Activated T-helper 1 cell treated with Interleukin-2 at 50 U/mL for 16 hours (primary cell): ENCODE measurements at places on chromosomes 5 and 9.

- DNase-seq, result no peak
Observed at GRCh38 chr9:108811944-108812343, 43.8 kb downstream of the ACTL7B start.

- no peak for DNase-seq
Observed at GRCh38 chr5:149902177-149902576, 42.4 kb downstream of the PDE6A start.

DNA sequence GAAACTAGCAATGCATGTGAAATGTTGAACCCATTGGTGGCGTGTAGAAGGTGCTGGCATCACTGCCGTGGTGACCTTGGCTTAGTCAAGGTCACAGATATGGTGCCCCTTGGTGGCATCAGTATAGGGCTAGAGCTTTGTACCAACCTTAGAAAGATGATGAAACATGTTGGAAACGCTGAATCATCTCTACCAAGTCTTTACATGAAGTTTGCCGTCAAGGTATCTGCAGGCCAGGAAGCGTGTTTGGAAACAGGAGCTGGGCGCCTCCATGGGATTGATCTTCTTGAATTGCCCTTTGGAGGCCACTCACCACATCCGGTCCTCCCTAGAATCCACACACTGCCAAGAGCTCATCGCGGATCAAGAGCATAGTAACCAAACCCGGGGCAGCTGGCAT is 16.9 kb upstream of the BOD1 start:
- no peak for DNase-seq

GRCh38 chr5:175542232-175542965 is 64.0 kb downstream of the SFXN1 start:
- no peak for DNase-seq

DNA sequence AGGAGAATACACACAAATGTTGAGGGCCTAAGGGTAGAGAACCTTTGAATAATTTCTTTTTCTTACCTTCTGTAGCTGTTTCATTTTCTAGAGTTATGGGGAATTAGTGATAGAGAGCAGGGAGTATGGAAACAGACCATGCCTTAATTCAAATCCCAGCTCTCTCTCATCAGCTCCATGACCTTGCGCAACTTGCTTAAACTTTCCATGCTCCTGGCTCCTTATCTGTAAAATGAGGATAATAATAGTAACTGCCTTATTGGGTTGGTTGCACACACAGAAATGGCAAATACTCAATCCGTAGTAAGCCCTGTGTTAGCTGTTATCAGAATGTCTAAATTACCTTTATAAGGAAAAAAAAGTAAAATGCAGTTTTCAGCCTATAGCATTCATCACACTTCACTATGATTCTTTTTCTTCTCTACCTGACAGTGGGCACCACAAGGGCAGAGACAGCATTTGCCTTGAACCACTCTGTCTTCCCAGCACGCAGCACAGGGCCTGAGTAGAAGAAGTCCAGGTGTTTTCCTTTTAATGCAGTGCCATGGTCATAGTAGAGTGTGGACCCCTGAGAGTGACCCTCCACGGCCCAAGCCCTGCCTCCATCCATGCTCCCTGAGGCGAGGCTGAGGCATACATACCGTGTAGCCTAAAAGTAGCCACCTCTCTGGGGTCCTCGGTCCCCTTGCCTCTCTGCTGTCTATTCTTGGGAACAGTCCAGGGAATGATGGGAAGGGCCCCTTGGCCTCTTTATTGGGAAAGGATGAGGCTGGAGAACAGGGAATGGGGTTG is 17.4 kb downstream of the C5orf15 start:
- DNase-seq, result no peak

DNA sequence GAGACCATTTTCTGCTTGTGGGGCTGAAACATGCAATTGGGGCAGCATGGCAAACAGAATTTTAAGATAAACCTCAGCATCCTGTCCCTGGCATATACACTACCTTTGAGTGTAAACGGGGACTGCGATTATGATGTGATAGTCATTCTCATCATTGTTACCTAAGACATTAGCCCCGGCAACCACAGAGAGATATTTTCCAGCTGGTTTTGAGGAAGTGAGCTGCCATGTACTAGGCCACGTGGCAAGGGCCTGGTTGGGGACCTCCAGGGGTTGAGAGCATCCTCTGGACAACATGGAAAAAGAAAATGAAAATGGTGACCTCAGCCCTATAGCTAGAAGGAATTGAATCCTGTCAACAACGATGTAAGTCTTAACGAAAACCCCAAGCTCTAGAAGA is 623.6 kb upstream of the CDH18 start:
- DNase-seq, result no peak

DNA sequence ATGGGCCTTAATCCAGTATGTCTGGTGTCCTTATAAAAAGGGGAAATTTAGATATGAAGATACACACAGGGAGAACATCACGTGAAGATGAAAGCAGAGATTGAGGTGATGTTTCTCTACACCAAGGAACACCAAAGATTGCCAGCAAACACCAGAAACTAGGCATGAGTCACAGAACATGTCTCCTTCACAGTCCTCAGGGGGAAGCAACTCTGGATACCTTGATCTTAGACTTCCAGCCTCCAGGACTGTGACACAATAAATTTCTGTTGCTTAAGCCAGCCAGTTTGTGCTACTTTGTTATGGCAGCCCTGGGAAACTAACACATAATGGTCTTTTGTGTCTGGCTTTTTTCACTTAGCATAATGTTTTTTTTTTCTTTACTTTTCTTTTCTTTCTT is 41.2 kb upstream of the STRBP start:
- DNase-seq, result no peak

- no peak for DNase-seq
Observed at GRCh38 chr9:132168851-132169250, 7.0 kb downstream of the NTNG2 start.

DNA sequence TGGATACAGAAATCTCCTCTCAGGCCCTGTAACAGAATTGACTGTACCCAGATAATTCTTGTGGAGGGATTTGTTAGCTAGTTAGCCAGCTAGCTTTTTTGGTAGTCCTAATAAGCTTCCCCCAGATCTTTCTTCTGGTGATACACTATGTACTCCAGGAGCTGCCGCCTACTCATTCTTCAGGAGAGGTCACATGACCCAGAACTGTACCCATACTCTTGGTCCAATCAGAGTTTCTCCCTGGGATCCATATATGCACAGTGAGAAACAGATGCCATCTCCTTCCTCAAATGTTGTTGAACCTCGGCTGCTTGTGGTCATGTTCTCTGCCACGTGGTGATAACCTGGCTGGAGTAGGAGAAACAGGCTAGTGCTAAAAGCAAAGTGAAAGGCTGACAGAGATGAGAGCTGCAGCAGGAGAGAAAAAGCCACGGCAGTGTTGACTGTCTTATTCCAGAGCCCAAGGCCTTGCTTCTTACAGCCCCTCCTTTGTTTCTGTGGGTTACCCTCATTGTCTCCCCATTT is 123.0 kb upstream of the RFX3 start:
- DNase-seq, result no peak
